ENCODE measurements at places on chromosomes 13 and 19.

- DNase-seq = no peak
These were observed 1051.5 kb downstream of the DIAPH3 start for GRCh38 chr13:59112221-59112718.

- no peak for DNase-seq
These were observed 129.4 kb downstream of the AKAP11 start for GRCh38 chr13:42401376-42401775.

DNA sequence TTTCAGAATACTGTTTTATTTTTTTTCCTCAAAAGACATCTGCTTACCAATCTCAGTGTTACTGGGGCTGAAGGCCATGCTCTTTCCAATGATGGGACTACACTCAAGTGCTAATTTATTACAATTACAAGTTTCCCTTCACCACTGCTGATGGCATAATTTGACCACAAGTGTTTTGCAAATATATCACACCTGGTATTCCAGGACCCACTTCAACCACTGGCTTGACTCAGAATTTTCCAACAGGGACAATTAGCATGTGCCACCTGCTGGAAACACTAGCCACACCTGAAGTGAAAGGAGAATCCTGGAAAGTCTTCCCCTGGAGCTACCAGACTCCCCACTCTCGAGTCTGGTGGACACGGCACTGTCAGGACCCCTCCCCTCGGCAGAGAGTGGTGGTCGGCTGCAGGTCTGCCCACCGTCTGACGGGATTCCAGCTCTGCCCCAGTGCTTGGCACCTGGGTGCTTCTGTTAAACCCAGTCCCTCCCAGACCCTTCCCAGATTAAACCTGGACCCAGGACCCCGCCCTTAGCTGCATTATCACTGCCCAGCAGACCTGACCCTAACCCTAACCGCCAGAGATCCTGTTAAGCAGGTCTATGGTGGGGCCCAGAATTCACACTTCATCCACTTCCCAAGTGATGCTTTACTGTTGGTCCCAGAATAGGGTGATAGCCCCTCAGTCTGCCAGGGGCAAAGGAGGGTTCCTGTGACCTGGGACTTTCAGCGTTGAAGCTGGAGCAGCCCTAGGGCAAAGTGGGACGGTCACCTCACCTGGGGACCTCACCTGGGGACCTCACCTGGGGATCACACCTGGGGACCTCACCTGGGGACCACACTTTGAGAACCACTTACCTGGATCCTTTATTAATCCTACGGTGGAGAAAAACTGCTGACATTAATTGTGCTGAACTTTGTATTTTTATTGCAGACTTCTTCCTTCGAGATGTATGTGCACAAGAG, 17.6 kb upstream of the RASA3 start:
- DNase-seq = no peak

- no peak for DNase-seq
These were observed 182.1 kb upstream of the TSHZ3 start for GRCh38 chr19:31531326-31531725.

- no peak for DNase-seq
These were observed 58.7 kb downstream of the TEX26 start for GRCh38 chr13:30991184-30991583.

DNA sequence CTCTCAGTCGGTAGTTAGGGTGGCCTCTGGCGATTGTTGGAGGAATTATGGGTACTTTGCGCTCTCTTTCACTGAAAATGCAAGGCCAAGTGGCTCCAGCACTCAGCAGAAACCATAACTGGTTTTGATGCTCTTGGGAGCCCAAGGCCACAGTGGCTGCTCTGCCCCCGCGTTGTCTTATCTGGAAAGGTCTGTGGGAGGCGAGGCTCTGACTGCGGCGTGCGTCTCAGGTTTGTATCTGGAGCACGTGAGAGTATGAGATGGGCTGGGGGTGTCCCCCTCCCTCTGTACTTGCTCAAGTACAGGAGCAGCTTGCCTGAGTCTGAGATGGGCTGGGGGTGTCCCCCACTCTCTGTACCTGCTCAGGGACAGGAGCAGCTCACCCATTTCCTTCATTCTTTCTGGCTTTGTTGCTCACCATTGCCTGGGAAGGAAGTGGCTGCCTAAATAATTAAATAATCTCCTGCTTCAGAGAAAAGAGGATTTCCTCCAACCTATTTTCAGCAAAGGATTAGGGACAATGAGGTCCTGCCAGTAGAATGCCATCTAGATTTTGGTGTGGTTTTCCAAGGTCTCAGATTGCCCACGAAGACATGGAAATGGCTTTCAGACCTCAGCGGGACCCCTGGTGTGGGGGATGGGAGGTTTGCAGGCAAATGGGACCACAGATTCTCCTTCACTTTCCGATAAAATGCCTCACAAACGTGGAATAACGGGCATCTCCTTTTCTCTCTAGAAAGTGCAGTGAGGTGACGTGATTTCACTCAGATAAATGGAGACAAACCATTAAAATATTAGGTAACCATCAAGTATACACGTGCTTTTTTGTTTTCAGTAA, 14.7 kb downstream of the ATP11A start:
- no peak for DNase-seq

DNA sequence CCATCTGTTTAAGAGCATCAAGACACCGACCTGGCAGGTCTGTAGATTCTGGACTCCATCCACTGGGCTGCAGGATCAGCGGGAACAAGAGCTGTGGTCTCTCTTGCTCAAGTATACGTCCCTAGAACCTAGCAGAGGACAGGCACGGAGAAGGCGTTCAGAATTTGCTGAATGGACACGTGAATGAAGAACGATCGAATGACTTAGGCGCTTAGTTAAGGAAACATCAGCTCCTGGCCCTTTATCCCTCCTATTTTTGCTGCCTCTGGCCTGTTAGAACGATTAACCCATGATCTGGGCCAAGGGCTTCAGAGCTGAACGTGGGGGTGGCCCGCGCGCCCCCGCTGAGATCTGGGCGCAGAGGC, 953 bp downstream of the DZIP1 start:
- DNase-seq = no peak

DNA sequence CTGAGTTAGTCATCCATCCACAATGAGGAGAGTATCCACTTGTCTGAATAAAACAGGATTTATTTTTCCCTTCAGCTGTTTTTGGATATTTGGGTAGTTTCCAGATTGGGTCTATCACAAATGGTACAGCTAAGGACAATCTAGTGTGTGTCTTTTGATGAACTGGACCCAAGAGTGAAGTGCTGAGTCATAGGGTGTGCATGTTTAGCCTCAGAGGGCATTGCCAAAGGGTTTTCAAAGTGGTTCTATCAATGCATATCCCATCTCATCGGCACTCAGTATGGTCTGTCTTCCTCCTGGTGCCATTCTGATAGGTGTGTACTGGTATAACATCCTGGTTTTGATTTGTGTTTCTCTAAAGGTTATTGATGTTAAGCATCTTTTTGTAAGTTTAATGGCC, 62.3 kb downstream of the GSX1 start:
- DNase-seq = no peak
